ENCODE measurements at places on chromosomes 5 and 9. TPM values are rescaled to one million over a fixed set of nuclear protein-coding genes. Genes with fewer than 3 reads are reported as not detected.

The SPINK1 gene
- total RNA-seq = not detected

The NMUR2 gene
- not detected for total RNA-seq

The TMEM252 gene
- total RNA-seq = not detected

The HCN1 gene
- not detected for total RNA-seq

The NNT gene
- 38.3 TPM for total RNA-seq

The SH2D3C gene
- 4.7 TPM for total RNA-seq

The OR1Q1 gene
- not detected for total RNA-seq

The IL11RA gene
- total RNA-seq = 23.4 TPM

DNA sequence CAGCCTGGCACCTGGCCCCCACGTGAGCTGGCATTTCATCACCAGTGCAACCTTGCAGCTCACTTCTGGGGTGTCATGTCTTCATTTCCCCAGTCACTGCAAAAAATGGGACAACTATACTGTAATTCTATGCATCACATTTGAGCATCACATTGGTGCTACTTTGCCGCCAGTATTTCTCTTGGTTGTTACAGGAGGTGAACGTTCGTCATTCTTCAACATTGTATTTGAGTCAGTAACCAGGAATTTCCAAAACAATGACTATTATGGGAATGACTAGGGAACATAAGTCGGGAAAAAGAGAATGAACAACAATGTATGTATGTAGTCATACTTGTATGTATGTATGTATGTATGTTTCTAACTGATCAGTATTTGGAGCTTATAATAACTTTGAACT is 1278.0 kb downstream of the EFNA5 start:
- DNase-seq = no peak

DNA sequence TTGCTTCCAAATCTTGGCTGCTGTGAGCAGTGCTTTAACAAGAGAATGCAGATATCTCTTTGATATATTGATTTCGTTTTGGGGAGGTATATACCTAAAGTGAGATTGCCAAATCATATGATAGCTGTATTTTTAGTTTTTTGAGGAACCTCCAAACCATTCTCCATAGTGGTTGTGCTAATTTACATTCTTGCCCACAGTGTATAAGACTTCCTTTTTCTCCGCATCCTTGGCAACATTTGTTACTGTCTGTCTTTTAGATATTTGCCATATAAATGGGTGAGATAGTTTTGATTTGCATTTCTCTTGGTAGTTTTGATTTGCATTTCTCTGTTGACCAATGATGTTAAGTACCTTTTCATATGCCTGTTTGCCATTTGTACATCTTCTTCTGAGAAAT is 10.0 kb upstream of the PLK2 start:
- DNase-seq = no peak

DNA sequence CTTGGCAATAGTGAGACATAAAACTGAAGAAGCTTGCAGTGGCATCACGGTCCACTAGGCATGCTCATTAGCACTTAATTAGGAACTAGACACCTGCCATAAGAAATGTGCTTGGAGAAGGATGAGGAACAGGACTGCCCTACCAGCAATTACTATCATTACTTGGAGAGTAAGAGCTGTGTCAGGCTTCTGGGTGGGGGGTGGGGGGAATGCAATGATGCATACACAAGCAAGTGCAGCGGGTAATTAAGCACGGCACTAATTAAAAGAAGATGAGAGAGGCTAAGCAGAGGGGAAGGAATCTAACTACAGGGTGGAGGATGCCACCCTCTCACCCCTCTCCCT is 53.1 kb downstream of the TLE1 start:
- DNase-seq = no peak

DNA sequence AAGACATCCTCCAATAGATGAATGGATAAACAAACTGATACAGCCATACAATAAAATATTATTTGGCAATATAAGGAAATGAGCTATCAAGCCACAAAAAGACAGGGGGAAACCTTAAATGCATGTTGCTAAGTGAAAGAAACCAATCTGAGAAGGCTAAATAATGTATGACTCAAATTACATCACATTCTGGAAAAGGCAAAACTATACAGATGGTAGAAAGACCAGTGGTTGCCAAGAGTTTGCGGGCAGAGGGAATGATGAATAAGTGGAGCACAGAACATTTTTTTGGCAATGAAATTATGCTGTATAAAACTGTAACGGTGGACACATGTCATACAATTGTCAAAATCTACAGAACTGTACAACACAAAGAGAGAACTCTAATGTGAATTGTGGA is 63.3 kb downstream of the CSF2 start:
- DNase-seq = no peak

DNA sequence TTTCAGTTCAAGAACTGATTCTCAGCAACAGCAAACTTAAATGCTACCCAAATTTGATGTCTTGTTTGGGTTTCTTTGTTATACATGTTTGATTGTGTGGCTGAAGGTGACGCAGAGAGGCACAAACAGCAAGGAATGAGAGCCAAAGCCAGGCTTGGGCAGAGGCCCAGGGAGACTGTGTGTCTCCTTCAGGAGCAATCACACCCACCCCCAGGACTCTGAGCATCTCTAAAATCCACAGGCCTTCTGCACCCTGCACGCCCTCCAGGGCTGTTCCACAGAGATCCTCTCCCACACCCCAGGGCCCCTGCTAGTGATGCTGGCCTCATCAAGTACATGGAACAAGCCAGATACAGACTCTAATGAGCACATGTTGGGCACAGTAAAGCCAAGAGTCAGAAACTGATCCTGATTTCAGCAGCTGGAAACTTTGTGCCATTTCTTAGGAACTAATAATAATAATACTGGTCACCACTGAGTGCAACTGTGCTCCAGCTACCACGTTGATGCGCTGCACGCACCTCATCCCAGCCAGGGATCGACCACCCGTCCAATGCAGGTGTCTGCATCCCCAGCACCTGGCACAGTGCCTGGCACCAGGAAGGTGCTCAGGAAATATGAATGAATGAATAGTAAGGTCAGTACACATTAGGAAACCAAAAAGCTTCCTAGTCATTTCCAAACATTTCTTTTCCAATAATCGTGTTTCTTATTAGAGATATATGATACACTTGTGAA is 54.6 kb upstream of the TCF7 start:
- no peak for DNase-seq

- peak; percentile 81 for DNase-seq
Measured at GRCh38 chr5:160118349-160119141, 705 bp downstream of the PWWP2A start.

DNA sequence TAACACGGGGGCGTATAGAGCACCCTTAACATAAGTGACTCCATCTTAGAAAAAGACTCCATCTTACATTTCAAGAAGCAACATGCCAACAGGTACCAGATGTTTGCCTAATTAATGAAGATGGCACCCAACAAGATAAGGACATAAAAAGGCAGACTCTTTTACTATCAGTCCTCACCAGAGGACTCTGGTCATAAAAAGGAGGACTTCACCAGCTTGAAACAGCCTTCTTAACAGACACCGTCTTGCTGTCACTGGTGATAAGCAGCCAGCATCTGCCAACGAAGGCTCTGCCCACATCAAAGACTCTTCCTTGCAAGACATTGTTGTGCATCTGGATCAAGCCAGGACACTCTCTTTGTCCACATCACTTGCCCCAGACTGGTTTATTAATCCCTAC is 80.3 kb downstream of the S1PR3 start:
- no peak for DNase-seq

- no peak for DNase-seq
Measured at GRCh38 chr5:99243111-99243510, 314.3 kb upstream of the CHD1 start.

DNA sequence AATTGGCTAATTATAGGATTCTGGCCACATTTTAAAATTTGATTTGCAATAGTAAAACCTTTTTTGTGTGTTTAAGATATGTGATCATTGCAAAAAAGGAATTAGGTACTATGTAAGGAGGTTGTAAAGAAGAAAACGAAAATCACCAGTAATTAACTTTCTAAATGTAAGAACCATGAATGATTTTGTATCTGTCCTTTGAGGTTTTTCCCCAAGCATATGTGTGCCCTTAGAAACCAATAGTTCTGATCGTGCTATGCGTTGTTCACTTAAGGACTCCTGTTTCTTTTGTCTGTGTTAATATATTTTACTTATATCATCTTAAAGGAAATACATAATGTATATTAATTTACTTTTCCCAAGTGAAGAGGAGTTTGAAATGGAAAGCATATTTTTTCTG is 410.2 kb downstream of the PSAT1 start:
- DNase-seq = no peak

DNA sequence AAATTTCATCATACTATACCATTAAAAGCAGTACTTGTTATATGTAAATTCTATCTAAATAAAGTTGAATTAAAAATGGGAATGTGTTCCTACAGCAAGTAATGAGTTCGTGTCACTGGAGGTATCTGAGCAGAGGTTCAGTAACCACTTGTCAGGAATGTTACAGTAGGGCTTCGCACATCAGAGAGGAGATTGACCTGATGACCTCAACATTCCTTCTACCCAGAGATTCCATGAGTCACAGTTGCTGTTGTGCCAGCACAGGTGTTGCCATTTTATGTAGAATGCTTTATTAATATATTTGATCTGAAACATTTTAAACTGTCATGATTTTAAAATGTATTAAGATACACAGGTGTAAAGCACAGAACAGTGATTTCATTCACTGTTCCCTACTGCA is 60.3 kb downstream of the STX17 start:
- no peak for DNase-seq

GRCh38 chr9:70080481-70081119 is 37.0 kb downstream of the MAMDC2 start:
- no peak for DNase-seq

GRCh38 chr5:78629624-78630023 is 18.9 kb downstream of the LHFPL2 start:
- DNase-seq = no peak

DNA sequence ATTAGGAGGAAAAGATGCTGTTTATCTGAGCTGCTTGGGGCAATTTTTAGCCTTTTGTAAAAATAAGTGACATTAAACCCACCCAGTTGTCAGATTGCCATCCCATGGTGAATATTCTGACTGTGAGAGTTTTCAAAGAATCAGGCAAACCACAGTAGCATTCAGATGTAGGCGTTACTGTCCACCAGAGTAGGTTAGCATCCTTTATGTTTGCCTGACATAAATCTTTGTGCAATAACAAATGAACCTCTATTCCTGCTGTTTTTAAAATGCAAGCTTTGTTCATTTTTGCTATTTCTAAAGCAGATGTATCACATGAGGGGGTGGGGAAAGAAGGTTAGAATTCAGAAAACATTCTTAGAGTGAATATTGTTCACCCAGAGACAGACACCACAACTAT is 427.8 kb downstream of the CDH9 start:
- no peak for DNase-seq

DNA sequence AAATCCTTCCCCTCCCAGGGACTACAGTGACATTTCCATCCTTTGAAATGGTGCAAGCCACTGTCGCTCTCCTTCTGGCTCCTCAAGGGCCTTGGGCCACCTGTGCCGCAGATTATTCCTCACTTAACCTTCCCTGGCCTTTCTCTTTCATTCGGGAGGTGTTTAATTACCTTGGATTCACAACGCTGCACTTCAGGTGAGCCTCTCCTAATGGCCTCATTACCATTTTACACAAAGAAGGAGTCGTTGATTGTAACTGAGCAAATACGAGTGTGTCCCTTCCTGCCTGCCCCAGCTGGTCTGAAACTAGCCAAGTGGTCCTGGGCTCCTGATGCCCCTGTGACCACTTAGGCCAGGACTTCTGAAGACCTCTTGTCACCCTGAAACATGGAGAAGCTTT is 205.0 kb downstream of the CRB2 start:
- DNase-seq = no peak

GRCh38 chr5:55502759-55503158 is 32.0 kb downstream of the PLPP1 start:
- DNase-seq = no peak

GRCh38 chr9:14831074-14831473 is 79.2 kb downstream of the FREM1 start:
- no peak for DNase-seq

GRCh38 chr5:60350794-60351193 is 349.2 kb downstream of the DEPDC1B start:
- no peak for DNase-seq

GRCh38 chr5:156686796-156687195 is 163.3 kb upstream of the PPP1R2B start:
- no peak for DNase-seq

DNA sequence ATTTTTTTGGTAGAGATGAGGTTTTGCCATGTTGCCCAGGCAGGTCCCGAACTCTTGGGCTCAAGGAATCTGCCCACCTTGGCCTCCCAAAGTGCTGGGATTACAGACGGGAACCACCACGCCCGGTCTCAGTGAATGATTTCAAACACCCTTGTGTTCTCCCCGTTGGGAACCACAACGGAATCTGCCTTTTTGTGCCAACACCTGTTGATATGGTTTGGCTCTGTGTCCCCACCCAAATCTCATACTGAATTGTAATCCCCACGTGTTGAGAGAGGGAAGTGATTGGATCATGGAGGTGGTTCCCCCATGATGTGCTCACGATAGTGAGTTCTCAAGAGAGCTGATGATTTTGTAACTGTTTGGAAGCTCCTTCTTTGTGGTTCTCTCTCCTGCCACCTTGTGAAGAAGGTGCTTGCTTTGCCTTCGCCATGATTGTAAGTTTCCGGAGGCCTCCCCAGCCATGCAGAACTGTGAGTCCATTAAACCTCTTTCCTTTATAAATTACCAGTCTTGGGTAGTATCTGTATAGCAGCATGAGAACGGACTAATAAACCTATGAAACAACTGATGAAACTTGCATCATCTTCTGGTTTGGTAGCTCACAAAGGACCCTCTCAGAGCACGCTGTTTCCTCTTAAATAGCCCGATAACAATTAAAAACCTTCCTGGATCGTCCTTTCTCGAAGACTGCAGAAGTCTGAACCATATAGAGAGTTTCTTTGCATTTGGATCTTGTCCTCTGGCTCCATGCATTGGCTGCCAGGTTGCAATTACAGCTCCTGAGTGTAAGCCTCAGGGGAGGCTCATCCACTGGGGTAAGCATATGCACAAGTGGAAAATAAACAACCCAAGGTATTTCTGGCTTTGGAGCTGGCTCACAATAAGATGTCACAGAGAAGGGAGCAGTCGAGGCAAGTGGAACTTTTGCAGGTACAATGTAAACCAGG is 91.5 kb downstream of the SPRY4 start:
- no peak for DNase-seq

GRCh38 chr5:94422812-94423211 is 195.6 kb downstream of the KIAA0825 start:
- no peak for DNase-seq

- no peak for DNase-seq
Measured at GRCh38 chr5:68070591-68071281, 144.8 kb upstream of the PIK3R1 start.

All from suprapubic skin (tissue), 4 donors.